Parietal lobe (tissue), 2 donors: ENCODE measurements at places on chromosomes 1 and 21. TPM values are rescaled to one million over a fixed set of nuclear protein-coding genes. Genes with fewer than 3 reads are reported as not detected.

Gene LCE3E
- not detected for total RNA-seq

Gene NBPF11
- 21.6 TPM for total RNA-seq

Gene SLC1A7
- not detected for total RNA-seq

Gene CFHR3
- total RNA-seq, result not detected

Gene LDLRAD1
- total RNA-seq, result not detected

Gene CCDC27
- total RNA-seq, result not detected

Gene ITLN1
- not detected for total RNA-seq

Gene TMEM54
- 2.8 TPM for total RNA-seq

Gene PMVK
- total RNA-seq, result 15.0 TPM

Gene IKBKE
- total RNA-seq, result 0.94 TPM

Gene RPTN
- not detected for total RNA-seq

Gene TMPRSS15
- not detected for total RNA-seq

Gene GSTM1
- total RNA-seq, result 10.3 TPM

Gene PHF13
- total RNA-seq, result 13.8 TPM

Gene CPLANE2
- total RNA-seq, result 15.0 TPM

Gene CLIC6
- total RNA-seq, result not detected

Gene GNG4
- 32.2 TPM for total RNA-seq
